HEK293T (cell line): ENCODE measurements at places on chromosomes 1 and 21.

- no peak for DNase-seq
Observed at GRCh38 chr1:77833521-77834100, 54.2 kb downstream of the MIGA1 start.

DNA sequence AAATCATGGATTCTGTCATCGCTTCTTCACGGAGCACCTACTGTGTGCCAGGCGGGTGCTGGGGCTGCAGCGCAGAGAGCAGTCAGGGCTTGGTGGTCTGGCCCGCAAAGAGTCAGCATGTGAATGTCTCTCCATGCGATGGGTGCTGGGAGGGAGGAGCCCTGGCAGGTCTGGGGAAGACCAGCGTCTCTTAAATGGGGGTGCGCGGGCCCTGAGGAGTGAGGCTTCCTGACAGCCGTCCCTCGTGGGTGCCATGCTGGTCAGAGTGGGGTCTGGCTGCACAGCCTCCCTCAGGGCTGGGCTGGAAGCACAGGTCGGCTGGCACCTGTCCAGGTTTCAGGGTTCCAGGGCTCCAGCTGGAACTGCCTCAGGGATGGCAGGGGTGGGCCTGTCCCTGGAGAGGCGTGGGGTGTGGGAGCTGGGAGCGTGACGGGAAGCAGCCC is 18.5 kb downstream of the TP73 start:
- DNase-seq, result no peak

DNA sequence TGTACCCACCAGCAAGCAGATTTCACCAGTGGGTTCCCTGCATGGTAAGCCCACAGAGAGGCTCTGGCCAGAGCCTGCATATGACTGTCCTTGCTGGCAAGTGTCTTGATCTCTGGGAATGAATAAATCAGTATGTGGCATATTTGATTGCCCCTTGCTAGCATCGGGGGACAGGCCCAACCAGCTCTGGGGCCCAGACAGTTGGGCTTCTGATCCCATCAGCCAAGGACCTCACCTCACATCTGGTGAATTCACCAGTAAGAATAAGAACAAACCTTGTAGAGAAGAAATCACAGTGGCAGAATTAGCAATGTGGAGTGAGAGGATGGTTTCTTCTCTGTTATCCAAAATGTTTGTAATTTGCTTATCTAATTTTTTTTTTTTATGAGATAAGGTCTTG is 15.9 kb downstream of the SLC1A7 start:
- no peak for DNase-seq

GRCh38 chr21:35611708-35612132 is 448.6 kb downstream of the SETD4 start:
- DNase-seq, result no peak

DNA sequence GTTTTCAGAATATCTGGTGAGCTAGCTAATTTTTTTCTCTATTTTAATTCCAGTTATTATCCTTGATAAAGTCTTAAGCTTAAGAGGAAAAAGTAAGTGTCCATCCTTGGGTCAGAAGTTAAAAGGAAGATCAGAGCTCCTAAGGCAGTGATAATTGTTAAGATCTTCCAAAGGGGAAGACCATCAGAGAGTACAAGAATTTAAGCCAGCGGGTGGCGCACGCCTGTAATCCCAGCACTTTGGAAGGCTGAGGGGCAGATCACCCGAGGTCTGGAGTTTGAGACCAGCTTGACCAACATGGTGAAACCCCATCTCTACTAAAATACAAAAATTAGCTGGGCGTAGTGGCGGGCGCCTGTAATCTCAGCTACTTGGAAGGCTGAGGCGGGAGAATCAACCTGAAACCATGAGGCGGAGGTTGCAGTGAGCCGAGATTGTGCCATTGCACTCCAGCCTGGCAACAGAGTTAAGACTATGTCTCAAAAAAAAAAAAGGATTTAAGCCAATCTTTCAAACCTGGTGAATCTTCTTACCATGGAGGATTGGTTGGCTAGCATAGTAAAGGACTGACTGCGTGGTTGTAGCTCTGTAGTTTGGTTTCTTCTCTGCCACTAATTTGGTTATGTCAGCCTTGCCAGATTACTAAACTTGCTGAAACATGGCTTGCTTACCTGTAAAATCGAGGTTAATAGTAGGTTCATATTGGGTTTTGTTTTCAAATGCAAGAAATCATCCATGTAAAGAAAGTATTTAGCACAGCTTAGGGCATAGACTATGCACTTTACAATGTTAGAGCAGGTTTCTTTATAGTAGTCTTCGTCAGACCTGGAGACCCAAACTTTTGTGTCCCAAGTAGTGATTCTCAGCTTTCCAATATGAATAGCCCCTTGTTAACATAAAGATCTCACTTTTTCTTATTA is 15.9 kb downstream of the AKIRIN1 start:
- no peak for DNase-seq

GRCh38 chr21:25528515-25528914 is 78.8 kb downstream of the MRPL39 start:
- no peak for DNase-seq

GRCh38 chr1:210291081-210291764 is 37.5 kb upstream of the HHAT start:
- no peak for DNase-seq

DNA sequence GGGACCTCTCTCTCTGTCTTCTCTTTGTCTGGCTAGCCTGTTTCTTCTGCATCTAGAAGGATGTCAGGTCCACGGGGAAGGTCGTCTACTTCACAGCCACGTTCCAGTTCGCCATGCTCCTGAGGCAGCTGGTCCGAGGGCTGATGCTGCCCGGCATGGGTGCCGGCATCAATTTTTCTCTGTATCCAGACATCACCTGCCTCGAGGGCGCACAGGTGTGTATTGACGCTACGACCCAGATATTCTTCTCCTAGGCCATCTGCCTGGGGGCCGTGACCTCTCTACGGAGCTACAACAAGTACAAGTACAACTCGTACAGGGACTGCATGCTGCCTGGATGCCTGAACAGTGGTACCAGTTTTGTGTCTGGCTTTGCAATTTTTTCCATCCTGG is 841.6 kb upstream of the TMPRSS15 start:
- no peak for DNase-seq

GRCh38 chr1:98668733-98669132 is 7.2 kb downstream of the SNX7 start:
- DNase-seq, result no peak

DNA sequence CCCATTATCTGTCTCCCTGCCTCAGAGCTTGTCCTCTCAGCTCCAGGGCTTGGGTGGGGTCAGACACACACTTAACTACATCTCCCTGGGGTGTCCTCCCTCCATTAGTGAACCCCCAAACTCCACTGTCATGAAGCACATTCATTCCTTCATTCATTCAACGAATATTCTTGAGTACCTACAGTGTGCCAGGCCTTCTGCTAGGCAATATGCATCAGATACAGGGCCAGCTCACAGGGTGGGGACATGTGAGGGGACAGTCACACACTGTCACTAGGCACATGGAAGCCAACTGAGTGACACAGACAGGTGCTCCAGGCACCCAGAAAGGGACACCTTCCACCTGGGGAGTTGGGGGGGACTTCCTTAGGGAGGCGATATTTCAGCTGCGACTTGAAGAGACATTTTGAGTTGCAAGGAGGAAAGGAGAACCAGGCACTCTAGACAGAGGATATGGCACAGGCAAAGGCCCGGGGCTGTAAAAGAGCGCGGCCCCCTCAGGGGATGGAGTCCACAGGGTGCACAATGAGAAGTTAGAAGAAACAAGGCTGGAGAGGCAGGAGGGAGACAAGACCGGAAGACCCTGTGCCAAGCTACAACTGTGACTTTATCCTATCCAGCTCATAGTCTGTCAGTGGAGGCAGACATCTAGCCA is 8.7 kb upstream of the S100A8 start:
- DNase-seq, result no peak

GRCh38 chr1:101847626-101848025 is 149.1 kb downstream of the OLFM3 start:
- DNase-seq, result no peak

DNA sequence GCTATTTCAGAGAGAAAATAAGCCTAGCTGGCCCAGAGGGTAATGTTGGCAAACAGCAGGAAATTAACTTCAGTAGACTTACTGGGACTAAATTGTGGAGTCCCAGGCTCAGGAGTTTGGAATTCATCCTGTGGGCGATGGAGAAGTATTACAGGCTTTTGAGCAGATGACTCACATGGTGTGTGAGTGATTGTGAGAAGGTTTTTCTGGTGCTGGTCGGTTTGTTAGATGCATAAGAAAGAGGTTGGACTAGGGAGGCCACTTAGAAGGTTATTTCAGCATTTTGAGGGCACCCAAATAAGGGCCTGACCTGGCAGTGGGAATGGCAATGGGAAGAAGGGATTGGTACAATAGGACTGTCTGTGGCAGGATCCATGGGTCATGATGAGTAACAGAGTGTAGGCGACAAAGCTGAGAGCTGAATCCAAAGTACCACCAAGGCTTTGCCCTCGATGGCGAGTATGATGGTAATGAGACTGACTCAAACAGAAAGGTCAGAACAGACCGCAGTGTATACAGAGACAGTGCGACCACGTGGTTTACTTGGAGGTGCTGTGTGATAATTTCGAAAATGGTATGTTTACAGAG is 69.2 kb upstream of the KIF26B start:
- DNase-seq, result no peak

- no peak for DNase-seq
Observed at GRCh38 chr21:38679534-38679933, 126.2 kb upstream of the ETS2 start.
